ENCODE measurements at places on chromosomes 12 and 14. TPM values are rescaled to one million over a fixed set of nuclear protein-coding genes. Genes with fewer than 3 reads are reported as not detected.

- DNase-seq, result no peak
These were observed 29.7 kb upstream of the CHST11 start for GRCh38 chr12:104426926-104427546.

GRCh38 chr12:95548056-95548538 is 3.2 kb downstream of the USP44 start:
- no peak for DNase-seq

KLHDC1 gene
- total RNA-seq, result 19.9 TPM

CLMN gene
- 7.3 TPM for total RNA-seq

CFAP54 gene
- total RNA-seq, result not detected

All from suprapubic skin (tissue), 4 donors.